CMK (cell line): ENCODE measurements at places on chromosomes 1 and 21.

- DNase-seq: no peak
Observed at GRCh38 chr1:190226006-190226405, 251.7 kb downstream of the BRINP3 start.

GRCh38 chr1:156863631-156864030 is 3.0 kb downstream of the NTRK1 start:
- no peak for DNase-seq

- DNase-seq: no peak
Observed at GRCh38 chr1:79375352-79375751, 368.8 kb upstream of the ADGRL4 start.

DNA sequence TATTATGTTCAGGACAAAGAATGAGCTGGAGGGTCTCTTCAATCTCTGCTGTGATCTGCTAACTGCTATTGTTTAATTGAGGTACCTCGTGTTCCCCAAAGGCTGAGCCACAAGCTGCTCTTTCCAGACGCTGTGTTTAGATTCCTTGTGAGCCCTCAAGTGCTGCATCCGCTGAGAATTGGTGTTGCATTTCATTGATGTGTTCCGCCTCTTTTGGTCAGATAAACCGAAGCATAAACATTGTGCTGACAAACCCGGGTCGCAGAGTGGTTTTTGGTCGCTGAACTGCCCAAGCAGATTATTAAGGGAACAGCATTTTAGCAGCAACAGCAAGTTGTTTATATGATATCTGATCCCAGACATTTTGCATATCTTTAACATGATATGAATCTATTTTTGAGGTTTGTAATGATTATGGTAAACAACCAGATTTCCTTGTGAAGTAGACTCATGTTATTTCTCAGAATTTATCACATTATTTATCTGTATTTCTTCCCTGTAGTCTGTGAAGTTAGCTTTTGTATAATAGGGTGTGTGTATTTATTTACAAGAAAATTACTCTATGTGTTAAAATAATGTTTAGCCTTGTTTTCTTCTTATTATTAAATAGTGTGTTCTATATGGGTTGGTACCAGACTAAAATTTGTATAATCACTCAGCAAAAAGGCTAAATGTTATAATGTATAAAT is 217.2 kb upstream of the C1orf105 start:
- DNase-seq: no peak

GRCh38 chr21:46220275-46220810 is 8.2 kb downstream of the LSS start:
- no peak for DNase-seq

DNA sequence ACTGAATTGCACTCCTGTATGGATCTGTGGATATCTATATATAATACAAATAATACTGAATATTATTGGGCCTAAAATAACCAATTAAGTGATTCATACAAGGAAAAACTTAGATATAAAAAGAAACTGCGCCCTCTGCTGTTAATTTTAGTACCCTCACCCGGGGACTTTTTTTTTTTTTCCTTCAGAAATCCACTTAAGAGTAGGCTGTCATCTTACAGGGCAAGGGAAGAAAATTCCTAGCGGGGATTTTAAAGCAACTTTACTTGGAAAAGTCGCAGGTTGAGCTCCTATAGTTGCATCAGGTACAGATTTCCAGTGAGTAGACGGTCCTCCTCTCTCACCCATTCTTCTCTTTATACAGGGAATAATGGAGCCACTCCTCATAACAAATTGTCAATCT is 1.3 kb downstream of the NTNG1 start:
- no peak for DNase-seq

- DNase-seq: peak; percentile 69
Observed at GRCh38 chr1:206583707-206584648, 28.3 kb downstream of the EIF2D start.

- no peak for DNase-seq
Observed at GRCh38 chr1:216807696-216808095, 84.5 kb upstream of the ESRRG start.

GRCh38 chr1:228697207-228698016 is 37.9 kb upstream of the RHOU start:
- DNase-seq: no peak

GRCh38 chr1:169521226-169521625 is 35.5 kb upstream of the SLC19A2 start:
- no peak for DNase-seq

- DNase-seq: no peak
Observed at GRCh38 chr1:23984417-23985186, 4.5 kb upstream of the SRSF10 start.

- no peak for DNase-seq
Observed at GRCh38 chr1:152613511-152613910, at the start of gene LCE3B. LCE3B (plus strand) TSS chr1:152613811; CDS start chr1:152613811, 0 bp downstream.

DNA sequence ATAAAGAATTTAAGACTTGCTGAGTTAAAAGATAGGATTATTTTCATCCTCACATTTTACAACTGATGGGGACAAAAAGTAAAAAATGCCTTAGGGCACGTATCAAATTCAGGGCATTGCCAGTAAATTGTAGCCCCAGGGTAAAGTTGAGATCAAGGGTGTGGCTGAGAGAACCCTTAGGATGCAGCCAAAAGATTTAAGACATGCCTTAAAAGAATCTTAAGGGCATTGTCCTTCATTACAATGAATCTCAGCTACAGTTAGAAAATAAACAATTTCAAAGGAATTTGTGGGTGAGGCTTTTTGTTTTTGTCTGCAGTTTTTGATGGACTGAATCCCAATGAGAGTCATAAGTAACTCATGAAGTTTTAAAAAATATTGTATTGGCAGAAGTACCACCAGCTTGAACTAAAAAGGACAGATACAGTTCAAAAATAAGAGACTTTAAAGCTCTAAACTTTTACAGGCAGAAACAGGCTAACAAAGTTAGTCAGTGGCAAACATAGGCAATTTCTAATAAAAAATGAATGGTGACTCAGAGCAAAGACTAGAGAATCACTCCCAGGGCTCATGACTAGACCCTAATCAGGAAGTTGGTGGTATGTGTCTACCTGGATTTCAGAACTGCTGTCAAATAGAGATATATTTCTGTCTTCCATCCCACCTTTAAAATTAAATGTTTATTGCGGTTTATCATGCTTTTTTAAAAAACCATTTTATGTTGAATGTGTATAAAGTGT is 165.1 kb upstream of the SNX7 start:
- no peak for DNase-seq

DNA sequence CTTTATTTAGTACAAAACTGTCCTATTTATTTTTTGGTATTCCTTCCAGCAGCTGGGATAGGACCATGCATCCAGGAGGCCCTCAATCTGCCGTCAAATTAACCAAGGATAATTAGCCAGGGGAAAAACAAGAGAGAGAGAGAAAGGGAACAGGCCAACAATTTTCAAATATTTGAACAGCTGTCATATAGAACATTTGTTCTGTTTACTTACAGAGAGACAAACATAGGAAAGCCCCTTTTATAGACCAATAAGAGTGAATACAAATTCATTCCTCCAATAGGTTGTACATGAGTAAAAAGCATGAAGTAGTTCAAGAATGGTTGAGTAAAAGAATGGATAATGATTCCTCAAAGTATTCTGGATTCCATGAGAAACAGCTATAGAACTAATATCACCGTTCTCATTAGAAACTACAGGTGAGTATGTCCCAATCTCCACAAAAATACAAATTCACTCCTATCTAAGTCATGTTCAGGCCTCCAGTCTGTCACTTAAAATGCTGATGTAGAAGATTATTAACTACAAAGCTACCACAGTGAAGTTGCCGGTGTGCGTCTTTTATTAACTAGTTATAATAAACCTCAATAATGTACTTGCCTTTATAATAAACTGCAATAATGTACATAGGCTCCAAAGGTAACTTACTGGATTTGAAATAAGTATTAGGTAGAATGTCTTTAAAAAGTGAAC is 64.8 kb upstream of the GNG4 start:
- no peak for DNase-seq

DNA sequence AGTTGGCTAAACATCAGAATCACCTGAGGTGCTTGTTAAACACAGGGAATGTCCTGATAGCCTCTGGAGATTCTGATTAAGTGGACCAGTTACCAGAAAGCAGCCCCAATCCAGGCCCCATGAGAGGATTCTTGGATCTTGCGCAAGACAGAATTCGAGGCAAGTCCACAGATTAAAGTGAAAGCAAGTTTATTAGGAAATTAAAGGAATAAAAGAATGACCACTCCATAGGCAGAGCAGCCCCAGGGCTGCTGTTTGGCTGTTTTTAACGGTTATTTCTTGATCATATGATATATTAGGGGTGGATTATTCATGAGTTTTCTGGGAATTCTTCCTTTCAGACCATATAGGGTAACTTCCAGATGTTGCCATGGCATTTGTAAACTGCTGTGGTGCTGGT is 176.2 kb downstream of the ROR1 start:
- no peak for DNase-seq

- no peak for DNase-seq
Observed at GRCh38 chr1:185238447-185238846, 78.6 kb downstream of the IVNS1ABP start.
